ENCODE measurements at places on chromosomes 1 and 21.
A peak's percentile ranks its signal among the peaks of the same experiment; 100 is the strongest.

DNA sequence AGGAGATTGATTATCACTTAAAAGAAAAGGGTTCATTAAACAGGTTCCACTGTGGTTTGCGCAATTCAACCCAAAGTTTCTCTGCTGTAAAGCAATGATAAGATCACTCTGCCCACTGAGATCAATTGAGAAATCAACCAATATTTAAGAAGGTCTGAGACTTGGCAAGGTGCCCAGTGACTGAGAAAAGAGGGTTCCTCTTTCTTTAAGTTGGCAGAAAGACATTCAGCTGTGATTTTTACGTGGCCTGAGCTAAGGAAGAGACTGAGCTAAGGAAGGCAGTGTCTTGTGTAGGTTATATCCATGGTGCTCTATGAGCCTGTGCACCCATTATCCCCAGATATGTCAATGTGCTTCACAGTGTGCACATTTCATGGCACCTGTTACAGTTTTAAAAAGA lies 344.1 kb downstream of the DISC1 start:
- no peak for DNase-seq

- DNase-seq: no peak
Observed at GRCh38 chr1:168845140-168845539, 116.1 kb upstream of the DPT start.

- no peak for DNase-seq
Observed at GRCh38 chr1:1025730-1026129, 5.8 kb downstream of the AGRN start.

DNA sequence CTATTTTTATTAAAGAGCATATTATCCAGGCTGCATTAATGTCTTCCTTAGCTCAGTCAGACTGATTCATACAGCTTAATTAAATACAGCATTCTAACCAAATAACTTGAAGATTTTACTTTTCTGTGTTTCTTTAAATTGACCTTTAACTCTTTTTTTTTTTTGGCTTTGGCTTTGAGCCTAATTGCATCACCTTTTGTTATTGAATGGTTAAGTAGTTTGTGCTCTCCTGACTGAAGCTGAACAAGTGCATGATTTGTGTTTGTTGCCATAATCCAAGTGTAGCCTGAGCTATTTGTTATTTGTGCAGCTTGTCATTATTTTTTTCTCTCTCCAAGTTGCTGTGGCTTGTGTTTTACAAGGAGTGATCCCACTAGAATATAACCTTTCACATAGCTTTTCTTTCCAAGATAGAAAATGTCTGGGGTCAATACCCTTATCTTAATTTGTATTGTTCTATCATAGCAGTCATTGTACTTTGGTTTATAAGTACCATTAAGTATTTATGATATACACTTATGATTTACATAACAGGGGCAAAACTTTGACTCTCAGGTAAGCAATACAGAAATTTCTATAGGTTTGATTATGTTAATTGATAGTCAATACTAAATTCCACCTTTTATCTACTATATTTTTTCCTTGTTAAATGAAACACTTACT lies 31.6 kb downstream of the CDC14A start:
- DNase-seq: no peak

GRCh38 chr1:21342961-21343838 lies 52.9 kb upstream of the ECE1 start:
- no peak for DNase-seq

- DNase-seq: no peak
Observed at GRCh38 chr1:229230140-229230892, 40.6 kb upstream of the RAB4A start.

GRCh38 chr1:119347858-119348257 lies 20.7 kb upstream of the HAO2 start:
- peak; percentile 27 for DNase-seq

DNA sequence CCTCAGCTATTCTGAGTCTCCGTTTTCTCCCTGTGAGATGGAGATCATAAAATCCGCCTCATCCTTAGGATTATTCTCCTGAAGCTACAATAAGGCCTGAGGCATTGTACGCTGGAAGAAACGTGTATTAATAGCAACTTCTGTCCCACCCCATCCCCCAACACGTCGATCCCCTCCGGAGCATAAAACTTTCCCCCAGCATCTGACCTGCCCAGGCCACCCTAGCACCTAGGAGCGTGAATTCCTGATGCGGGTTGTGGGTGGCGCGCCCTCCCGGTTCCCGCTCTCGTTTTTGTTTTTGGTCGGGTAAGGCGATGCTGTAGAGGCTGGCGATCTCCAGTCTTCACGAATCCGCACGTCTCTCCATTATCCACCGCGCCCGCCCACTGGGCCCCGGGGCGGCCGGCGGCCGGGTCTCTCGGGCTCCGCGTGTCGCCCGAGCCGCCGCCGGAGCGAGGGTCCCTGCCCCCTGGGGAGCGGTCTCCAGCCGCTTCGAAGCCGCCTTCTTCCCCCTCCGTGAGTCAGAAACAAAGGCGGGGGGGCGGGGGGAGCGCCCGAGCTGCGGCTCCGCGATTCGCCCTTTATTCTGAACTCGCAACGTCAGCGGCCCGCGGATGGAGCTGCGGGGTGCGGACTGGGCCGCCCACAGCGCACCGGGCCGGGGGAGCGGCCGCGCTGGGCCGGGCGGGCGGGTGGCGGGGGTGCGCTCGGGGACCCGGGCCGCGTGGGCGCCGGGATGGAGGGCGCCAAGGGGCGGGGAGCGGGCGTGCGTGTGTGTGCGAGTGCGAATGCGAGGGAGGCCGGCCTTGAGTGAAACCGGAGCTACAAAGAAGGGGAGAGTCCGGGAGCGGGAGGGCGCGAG lies at the start of gene PLEKHO1:
Gene PLEKHO1, plus strand, starts transcription at position 646 of the 862 bp plus-strand sequence. CDS start 342 bp downstream, outside the sequence.
- DNase-seq: peak; percentile 75

GRCh38 chr1:30508175-30508448 lies 215.3 kb downstream of the MATN1 start:
- no peak for DNase-seq

DNA sequence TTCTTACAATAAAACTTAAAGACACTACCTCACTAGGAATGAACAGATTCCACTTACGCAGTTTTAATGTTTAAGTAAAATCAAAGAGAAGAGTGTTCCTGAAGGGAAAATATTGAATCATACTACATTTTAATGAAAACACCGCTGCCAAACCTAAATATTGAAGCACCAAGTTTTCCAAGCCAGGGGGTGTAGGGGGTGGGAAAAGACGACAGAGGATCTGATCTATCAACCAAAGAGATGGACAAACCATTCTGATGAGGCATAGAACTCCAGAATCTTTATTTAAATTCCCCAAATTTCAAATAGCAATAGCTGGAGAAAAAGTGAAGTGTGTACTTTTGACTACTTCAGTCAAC lies 1.2 kb downstream of the ELK4 start:
- peak; percentile 5 for DNase-seq

GRCh38 chr1:14136152-14136763 lies 436.3 kb downstream of the PRDM2 start:
- no peak for DNase-seq

DNA sequence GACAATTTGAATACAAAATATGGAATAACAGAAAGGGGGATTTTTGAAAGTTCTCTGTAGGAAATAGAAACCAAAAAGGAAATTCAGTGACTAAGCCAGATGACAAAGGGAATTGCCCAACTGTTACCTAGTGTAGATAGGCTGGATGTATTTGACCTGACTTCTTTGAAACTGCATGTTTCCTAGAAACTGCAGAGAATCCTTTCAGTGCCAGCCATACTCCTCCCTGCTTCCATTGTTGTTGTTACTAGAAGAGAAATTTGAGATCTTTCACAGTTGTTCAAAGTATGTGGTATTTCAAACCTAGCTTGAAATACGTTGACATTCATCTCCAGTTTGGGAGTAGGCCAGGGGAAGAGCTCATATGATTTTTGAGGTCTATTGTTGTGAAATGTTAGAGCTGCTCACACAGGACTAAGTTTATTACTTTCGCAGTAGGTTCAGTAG lies 1.8 kb upstream of the GBP5 start:
- DNase-seq: no peak
